ENCODE measurements at places on chromosomes 3 and 15.

GRCh38 chr15:39273717-39274411 is 307.0 kb upstream of the THBS1 start:
- DNase-seq = no peak

DNA sequence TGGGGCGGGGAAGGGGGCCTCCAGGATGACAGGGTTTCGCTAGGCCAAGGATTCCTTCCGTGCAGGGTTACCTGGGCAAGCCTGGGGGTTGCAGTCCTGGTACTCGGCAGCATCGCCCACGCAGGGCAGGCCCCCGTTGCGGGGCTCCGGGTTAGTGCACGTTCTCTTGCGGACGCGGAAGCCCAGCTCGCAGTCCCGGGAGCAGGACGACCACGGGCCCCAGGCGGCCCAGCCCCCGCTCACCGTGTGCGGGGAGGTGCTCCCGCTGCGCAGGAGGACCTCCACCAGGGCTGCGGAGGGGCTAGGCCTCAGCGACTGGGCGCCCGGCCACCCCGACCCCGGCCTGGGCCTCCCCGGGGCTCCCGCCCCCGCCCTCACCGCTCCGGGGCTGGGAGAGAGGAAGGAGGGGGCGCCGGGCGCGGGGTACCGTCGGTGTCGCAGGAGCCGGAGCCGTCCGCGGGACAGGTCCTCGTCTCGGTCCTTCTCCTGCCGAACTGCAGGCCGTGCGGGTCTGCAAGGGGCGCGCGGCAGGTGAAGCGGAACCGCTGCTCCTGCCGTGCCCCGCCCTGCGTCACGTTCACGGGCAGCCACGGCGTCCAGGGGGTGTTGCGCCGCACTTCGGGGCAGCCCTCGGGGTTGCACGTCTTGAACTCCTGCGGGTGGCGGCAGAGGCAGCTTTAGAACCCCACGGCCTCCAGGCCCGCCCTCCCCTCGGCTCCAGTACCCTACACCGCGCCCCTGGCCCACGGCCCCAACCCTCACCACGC is 114.6 kb downstream of the SEMA5B start:
- DNase-seq = no peak

- DNase-seq = no peak
Observed at GRCh38 chr15:25694239-25694584, 168.9 kb downstream of the ATP10A start.

GRCh38 chr15:31387479-31388118 is 61.0 kb downstream of the KLF13 start:
- no peak for DNase-seq

GRCh38 chr3:197522183-197522715 is 33.5 kb downstream of the BDH1 start:
- no peak for DNase-seq

- DNase-seq = no peak
Observed at GRCh38 chr3:107458871-107459270, 63.9 kb upstream of the BBX start.

DNA sequence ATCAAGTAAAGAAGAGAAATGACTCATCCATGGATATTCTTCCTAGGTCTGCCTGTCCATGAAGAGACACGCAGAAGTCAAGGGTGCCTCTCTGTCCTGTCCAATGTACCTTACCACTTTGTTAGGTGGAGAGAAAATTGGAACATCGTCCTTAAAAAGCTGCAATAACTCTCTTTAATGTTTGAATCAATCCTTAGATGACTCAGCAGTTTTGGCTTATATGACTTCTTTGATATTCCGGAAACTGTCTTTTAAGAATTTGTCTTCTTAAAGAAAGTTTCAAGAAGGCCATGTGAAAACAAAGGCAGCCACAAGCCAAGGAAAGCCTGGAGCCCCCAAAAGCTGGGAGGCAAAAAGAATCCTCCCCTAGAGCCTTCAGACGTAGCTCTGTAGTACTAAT is 49.2 kb downstream of the MRPL3 start:
- no peak for DNase-seq

- DNase-seq = no peak
Observed at GRCh38 chr3:197428952-197429351, 126.8 kb downstream of the BDH1 start.

DNA sequence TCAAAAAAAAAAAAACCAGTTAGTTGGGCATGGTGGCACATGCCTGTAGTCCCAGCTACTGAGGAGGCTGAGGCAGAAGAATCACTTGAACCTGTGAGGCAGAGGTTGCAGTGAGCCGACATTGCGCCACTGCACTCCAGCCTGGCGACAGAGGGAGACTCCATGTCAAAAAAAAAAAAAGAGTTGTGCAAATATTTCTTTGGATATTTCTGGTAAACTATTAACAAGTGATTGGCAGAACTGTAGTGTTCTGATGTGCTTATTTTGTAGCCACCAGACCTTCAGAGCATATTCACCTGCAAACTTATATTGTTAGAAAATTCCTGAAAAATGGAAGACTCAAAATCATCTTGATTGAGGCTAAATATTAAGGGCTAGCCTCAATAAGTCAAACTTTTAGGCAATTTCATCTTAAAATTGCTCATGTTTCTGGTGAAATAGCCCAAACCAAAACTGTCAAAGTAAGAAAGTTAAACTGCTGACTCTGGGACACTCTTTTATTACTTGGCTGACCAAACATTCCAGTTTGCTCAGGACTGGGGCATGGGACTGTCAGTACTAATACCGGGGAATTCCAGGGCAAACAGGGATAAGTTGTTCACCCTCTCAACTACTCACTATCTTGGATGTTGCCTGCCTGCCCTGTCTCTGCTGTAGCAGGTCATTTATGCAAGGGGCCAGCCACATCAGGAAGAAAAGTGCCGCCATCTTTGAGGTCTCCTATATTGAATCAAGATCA is 37.0 kb downstream of the ABHD2 start:
- DNase-seq = no peak

GRCh38 chr3:160602259-160602658 is 36.9 kb upstream of the KPNA4 start:
- no peak for DNase-seq

- no peak for DNase-seq
Observed at GRCh38 chr3:71450162-71450561, 133.4 kb downstream of the FOXP1 start.

- no peak for DNase-seq
Observed at GRCh38 chr3:60013241-60013640, 963.4 kb upstream of the CFAP20DC start.

All from RWPE1 (cell line).